ENCODE measurements at places on chromosomes 12 and 14.

DNA sequence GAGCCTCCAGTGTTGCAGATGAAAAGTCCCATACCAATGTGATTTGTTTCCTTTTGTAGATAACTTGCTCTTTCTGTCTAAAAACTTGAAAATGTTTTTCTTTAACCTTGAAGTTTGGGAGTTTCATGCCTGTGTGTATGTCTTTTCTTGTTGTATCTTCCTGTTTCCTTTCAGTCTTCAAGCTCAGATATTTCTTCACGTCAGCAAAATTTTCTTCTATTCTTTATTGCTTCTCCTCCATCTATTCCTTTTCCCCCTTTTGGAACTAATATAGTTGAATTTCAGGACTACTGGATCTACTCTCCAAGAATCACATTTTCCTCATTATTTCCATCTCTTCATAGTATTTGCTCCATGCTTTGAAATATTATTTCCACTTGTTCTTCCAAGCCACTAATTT lies 23.9 kb downstream of the SOAT2 start:
- DNase-seq, result no peak

DNA sequence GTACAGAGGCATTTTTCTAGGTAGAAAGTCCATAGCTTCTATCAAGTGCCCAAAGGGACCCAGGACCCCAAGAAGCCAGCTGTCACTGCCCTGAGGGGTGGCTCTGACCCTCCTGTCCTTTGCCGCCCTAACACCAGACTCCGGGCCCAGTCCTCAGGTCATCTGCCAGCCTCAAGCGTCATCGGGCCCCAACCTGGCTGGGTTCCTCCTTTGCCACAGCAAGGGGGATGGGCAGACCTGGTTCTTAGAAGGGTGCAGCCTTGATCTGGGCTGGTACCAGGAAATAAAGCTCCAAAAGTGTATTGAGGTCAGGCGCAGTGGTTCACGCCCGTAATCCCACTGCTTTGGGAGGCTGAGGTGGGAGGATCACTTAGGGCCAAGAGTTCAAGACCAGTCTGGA lies 27.1 kb upstream of the FAM222A start:
- no peak for DNase-seq

- DNase-seq, result no peak
Observed at GRCh38 chr12:102755266-102755665, 161.8 kb downstream of the PAH start.

DNA sequence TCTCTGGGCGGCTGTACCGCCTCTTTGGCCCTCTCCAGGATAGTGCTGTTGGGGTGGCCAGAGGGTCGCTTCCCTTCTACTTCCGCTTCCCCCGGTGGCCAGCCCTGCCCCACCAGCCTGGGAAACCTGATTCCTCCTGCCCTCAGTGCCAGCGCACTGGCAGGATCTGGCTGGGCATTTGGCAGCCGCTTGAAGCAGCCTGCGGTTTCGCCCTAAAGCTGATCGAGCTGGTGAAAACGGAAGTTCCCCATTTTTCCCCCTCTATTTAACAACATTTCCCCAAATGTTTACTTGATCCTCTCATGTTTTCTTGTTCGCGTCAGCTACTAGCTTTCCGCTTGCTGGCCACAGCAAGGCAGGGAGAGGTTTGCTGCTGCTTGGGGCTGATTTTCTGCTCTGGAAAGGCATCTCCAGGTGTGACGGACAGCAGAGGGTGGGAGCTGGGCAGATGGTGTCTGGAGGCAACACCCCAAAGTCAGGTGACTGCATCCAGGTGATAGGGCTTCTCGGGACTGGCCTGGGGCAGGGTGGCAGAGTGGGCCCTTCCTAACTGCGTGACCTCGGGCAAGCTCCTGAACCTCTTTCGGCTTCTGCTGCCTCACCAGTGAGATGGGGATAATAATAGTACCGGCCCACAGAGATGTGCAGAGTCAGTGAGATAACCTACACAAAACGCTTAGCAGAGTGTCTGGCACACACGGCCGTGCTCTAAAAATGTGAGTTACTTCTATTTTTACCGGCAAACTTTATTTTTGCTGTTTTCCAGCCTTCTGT lies 53.1 kb downstream of the TSPAN9 start:
- DNase-seq, result no peak

DNA sequence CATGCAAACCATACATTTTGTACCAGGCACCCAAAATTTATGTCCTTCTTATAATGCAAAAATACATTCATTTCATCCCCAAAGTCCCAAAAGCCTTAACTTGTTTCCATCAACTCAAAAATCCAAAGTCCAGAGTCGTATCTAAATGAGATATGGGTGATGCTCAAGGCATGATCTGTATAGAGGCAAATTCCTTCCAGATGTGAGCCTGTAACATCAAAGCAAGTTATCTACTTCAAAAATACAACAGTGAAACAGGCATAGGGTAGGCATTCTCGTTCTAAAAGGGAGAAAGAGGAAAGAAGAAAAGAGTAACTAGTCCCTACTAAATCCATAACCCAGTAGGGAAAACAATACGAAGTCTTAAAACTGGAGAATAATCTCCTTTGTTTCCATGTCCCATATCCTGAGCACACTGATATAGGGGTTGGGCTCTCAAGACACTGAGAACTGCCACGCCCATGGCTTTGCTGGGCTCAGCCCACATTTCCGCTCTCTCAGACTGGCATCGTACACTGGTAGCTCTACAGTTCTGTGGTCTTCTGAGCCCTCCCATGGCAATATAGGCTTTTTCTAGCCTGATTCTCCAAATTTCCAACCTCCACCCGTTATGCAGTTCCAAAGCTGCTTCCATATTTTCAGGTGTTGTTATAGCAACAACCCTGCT lies 232.8 kb downstream of the TMTC2 start:
- DNase-seq, result no peak

DNA sequence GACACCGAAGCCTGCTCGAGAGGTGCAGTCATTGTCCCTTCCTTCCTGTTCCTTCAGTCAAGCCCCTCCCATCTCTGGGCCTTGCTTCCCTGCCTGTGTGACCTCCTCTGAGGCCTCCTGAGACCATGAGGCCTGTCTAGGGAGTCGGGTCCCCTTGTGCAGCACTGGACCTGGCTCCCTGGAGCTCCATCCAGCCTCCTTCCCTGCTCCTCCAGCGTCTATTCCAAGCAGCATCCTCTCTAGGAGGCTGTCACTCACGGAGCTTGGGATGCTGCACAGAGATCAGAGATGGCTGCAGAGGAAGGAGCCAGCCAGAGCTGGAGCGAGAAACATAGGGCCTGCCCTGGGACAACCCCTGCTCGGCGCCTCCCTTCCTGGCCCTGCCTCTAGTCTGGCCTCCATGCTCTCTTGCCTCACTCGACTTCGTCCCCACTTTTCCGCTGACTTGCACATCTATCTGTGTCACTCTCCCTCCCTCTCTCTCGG lies 142.7 kb downstream of the BCL11B start:
- no peak for DNase-seq

- DNase-seq, result no peak
Observed at GRCh38 chr14:92005019-92005418, 34.8 kb downstream of the TRIP11 start.

GRCh38 chr12:131011165-131012079 lies 57.7 kb downstream of the ADGRD1 start:
- DNase-seq, result no peak

DNA sequence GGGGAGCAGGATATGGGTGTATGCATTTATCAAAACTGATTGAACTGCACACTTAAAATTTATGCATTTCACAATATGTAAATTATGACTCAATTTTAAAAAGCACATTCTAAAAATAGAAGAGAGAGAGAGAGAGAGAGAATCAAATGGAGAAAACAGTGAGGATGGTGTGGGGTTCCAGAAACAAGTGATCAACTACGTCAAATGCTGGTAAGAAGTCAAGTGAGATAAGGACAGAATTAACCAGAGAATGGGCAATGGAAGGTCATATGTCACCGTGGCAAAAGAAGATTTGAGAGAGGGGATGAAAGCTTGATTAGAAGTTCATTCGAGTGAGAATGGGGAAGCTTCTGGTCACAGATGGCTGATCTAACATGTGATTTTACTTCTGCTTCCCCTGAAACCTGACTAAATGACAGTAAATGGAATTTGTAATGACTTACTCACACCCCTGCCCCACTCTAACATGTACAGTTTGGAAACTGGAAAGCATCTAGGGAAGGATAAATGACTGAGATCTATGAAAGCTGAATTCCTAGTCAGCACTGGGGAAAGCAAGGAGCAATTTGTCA lies 276.5 kb upstream of the AMIGO2 start:
- no peak for DNase-seq

- no peak for DNase-seq
Observed at GRCh38 chr14:58488550-58488949, 61.0 kb downstream of the KIAA0586 start.

DNA sequence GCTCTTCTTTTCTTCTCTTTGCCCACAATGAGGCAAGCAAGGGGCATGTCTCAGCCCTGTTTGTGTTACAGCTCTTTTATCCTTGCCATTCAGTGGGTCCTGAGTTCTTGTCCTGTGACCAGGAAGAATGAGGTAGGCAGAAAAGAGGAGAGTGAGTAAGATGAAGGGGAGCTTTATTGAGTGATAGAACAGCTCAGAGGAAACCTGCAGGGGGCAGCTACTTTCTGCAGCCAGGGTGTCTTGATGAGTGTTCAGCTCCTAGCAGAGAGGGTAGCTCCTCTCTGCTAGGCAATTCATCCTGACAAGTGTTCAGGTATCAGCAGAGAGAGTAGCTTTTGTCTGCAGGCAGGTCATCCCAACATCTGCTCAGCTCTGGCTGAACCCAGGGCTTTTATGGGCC lies 41.0 kb downstream of the HSD17B6 start:
- no peak for DNase-seq

DNA sequence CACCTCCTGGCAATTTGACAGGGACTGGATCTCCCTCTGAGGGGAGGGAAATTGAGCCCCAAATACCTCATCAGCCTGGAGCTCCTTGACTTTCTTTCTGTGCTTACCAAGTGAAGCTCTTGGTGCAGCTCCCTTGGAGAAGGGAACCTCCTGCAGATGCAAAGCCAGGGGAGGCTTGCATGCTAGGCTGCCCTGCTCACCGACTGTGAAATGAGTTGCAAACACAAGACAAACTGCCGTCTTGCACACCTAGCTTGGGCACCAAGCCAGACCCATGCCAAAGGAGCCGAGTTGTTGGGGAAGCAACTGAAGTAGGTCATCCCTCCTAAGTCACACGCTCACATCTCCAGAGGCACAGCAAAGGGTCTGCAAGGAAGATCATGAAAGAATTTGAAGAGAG lies 95.2 kb downstream of the GTF2A1 start:
- no peak for DNase-seq

GRCh38 chr12:119363037-119363436 lies 28.5 kb downstream of the CCDC60 start:
- DNase-seq, result no peak

GRCh38 chr12:40055228-40055579 lies 50.7 kb downstream of the SLC2A13 start:
- no peak for DNase-seq

DNA sequence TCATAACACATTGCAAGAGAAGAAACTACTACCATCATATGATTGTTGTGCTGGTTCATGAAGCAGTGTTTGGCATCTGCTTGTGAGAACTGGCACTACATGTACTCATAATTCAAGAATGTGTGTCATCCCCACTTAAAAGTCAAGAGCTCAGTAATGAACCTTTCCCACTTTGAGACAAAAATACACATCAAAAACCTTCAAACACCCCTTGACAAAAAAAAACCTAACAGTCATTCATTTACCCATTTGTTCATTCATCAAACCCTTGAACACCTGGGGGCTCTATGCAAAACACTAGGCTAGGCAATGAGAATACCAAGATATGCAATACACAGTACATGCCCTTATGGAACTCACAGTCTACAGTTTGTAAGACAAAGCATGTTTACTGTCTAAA lies 40.0 kb downstream of the KIF21A start:
- DNase-seq, result no peak

GRCh38 chr12:12007713-12008231 lies 63.0 kb upstream of the BCL2L14 start:
- no peak for DNase-seq

GRCh38 chr14:22384167-22384549 lies 204.9 kb downstream of the DAD1 start:
- no peak for DNase-seq

DNA sequence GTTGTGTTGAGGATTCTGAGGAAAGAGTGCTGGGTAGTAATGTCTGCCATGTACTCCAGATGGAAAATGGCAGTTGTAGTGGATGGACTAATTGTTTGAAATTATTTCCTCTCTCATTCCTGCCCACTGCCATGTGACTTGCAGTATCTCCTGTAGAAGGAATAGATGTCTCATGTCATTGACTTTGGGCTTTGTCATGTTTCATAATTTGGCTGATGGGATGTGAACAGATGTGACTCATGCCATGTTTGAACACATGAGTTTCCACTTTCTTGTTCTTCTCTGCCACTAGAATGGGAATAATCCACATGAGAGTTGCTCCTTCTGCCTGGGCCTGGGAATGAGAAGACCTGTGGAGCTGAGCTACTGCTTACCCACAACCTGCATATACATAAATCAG lies 2.4 kb upstream of the CALCOCO1 start:
- DNase-seq, result no peak

Measured in activated CD4-positive, CD25-positive, alpha-beta regulatory T cell treated with anti-CD3 and anti-CD28 coated beads, Interleukin-2, amount 50 U/mL, for 72 hours (primary cell).